CD4-positive, alpha-beta T cell treated with Interleukin-4 for 1 hour (primary cell): ENCODE measurements at places on chromosomes 11 and 22.

DNA sequence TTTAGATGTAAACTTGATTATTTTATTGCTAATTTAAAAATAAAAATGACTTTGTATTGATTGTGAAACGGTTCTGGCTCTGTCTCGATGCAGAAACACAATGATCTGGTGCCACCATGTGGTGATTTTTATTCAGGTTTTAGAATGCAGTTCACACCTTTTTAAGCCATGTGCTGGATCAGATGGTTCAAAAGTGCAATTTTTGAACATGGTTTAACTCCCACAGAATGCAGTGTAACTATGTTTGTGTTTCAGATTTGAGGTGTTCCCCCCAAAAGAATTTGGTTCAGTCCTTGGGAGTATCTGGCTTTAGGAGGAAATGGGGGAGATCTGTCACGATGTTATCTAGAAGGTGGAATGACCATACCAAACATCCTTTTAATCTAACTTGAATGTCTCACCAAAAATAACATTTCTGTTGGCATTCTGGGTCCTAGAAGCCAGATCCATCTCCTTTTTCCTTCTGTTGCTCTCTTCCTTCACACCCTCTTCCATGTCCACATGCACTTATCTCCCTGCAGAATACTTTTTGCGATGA is 7.9 kb downstream of the MRPL16 start:
- peak; percentile 74 for DNase-seq

- DNase-seq: no peak
Observed at GRCh38 chr11:113862435-113862834, 12.9 kb downstream of the USP28 start.

DNA sequence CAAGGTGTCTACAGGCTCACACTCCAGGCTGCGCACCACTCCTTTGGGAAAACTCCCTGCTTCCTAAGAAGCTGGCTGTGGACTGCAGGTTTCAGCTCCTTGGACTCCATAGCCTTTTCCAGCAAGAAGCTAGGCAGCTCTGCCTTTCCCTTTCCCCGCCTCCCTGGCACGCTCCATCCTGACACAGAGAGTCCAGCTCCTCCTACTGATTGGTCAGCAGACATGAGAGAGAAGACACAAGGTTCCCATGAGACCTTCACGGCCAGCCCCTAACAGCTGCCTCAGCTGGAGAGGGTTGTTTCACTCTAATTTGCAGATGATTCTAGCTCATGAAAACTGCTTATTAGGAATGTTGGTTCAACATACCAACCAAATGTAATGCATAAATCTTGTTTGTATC is 27.6 kb downstream of the TENM4 start:
- DNase-seq: no peak

DNA sequence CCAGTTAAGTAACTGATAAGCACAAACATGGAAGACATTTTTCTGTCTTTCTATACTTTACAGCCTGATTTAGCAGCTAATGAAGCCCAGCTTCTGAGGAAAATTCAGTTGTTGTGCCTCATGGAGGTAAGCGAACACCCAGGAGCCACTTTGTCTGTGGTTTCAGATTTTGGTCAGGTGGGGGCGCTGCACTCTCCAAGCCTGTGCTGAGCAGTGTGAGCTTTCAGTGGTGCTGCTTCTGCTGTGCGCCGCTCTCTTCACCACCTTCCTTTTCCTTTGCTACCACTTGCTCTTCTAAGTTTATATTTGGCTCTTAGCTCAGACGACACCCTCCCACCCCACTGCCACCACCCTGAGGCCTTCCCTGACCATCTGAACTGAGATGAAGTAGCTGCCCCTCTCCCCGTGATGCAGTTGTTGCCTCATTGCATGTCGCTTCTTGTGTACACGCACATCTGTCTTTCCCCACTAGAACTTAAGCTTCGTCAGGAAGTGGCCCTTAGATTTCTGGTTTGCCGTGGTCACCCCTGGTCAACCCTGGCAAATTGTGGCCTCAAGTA is 14.0 kb downstream of the PSMD13 start:
- DNase-seq: peak; percentile 82

- no peak for DNase-seq
Observed at GRCh38 chr22:44925465-44926123, 84.2 kb downstream of the PHF21B start.

GRCh38 chr11:76131142-76131541 is 75.2 kb downstream of the WNT11 start:
- DNase-seq: no peak

DNA sequence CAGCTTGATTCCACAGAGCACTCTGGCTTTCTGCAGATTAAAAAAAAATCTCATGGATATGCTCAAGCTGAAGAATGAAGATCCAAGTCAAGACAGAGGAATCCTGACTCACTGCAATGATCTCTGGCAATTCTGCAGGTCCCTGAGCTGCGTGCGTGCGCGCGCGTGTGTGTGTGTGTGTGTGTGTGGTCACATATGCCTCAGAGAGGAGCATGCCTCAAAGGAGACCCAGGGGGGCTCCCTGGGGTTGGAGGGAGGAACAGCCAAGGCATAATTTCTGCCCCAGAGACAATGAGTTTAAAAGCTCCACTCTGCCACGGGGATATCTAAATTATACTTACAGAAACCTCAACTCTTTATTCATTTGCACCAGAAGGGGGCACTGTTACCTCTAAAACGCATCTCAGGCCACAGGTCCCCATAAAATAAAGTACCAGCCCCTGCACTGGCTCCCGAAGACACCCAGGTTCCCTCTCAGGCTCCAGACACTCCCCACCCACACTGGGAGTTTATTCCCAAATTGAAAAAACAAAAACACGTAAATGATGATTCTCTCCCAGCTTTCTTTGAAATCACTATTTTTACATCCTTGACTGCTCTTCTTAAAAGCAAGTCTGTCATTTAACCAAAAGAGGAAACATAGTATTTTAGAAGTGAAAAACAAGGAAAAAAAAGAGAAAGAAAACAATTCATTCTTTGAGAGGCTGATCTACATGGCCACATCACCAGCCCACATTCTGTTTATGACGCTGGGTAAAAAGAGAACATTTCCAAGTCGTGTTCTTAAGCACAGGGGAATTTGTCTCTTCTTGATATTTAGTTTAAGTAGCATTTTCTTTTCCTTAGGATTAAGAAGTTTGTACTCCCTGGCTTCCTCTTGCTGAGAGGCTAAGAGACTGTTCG is 401.0 kb downstream of the LARGE1 start:
- DNase-seq: peak; percentile 29
